DMS 273 treated with DMSO at 0.1 percent for 48 hours (cell line): ENCODE measurements at places on chromosomes 2 and 18.

- DNase-seq = no peak
Observed at GRCh38 chr2:104043864-104044263, 810.1 kb upstream of the POU3F3 start.

GRCh38 chr2:73868204-73868978 is 24.4 kb upstream of the ACTG2 start:
- no peak for DNase-seq

GRCh38 chr2:209549589-209549988 is 125.7 kb downstream of the MAP2 start:
- no peak for DNase-seq

DNA sequence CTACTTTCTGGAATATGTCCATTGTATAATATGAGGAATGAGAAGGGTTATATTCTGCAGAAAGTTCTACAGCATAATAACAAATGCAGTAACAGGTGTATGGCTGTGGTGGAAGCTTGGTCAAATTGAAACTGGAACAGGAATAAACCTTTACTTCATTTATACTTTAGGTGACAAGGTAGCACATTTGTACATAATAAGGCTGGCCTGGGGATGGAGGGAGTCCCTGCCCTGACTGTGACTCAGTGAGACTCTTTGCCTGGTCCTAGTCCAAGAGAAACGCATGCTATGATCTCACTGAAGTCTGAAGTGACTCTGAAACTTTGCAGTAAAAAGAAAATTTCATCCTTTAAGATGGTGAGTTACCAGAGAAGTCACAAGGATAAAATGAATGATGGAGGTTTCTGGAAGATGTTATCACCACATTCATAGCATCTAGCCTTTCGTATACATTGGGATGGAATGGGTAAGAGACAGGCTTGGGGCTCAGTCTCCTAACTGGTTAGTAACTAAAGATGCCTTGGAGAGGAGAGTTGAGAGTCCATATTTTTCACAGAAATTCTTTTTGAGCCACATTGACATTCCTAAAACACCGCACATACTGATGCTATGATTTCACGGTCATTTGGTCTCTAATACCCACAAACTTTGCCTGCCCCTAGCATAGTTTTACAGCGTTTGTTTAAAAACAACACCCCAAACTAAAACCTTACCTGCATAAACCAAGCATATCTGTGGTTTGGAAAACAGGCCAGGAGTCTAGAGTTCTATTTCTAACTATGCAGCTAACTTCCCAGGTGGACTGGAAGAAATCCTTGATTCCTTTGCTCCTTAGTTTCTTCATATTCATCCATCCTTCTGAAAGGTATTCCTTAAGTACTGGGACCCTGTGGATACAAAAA is 42.4 kb upstream of the NABP1 start:
- DNase-seq = no peak

- DNase-seq = no peak
Observed at GRCh38 chr2:60644951-60645350, 91.5 kb upstream of the BCL11A start.

DNA sequence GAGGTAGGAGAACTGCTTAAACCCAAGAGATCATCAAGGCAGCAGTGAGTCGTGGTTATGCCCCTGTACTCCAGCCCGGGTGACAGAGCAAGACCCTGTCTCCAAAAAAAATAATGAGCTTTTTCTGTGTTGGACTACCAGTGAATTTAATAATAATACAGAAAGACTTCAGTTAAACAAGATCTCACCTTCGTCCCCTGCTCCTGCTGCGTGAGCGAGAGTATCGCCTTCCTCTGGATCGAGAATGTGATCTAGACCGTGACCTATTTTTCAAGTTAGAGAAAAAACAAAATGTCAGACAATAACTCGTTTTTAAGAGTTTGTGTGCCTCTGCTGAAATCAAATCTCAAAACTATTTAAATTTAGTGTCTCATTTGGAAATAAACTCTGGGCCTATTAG is 2.8 kb downstream of the SRSF7 start:
- no peak for DNase-seq

- no peak for DNase-seq
Observed at GRCh38 chr2:242034138-242034537, 164.6 kb downstream of the RTP5 start.

- no peak for DNase-seq
Observed at GRCh38 chr2:82599021-82599420, 1860.1 kb downstream of the SUCLG1 start.

DNA sequence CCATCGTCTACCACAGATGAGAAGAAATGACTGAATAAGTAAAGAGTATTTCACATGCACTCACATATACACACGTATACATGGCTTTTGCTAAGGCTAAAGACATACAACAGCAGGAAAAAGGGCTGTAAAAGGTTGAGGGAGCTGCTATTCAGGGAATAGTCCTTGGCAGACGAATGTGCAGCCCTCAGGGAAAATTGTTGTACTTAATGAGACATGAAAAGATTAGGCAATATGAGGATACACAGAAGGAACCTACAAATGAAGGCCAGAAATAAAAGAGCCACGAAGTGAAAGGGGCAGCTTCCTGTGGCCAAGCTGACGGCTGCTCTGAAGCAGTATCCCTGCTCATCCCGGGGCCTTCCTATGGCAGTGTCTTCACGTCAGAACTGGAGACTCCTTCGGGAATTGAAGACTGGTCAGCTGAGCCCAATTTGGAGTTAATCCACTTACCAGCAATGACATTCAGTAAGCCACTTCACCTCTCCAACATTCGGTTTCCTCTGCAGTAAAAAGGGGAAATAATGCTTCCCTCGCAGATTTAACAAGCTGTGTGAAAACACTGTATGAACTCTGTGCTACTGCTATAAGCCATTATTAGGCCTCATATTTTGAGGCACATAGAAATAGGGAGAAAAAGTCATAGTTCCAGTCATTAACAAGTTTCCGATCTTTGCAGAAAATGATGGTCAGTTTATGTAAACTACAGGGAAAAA is 221.8 kb downstream of the STK39 start:
- DNase-seq = no peak

GRCh38 chr2:146820672-146821071 is 1024.2 kb upstream of the ACVR2A start:
- DNase-seq = no peak

DNA sequence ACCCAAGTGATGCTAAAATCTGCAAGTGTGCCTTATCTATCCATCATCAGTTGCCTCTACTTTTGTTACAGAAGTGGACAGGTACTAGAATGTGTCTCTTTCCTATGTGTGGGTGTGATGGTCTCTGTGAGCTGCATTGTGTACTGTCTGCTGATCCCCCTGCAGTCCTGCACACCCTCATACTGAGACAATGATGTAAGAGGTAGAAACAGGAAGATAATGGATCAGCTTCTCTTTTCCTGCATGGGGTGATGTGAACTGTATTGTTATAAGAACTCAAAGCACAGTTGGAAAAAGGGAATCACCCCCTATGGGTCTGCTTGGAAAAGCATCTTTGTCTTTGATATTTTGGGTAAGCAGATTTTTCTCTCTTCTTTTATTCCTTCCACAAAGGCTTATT is 537.6 kb upstream of the CDH2 start:
- DNase-seq = no peak

- no peak for DNase-seq
Observed at GRCh38 chr18:26406854-26407517, 141.4 kb downstream of the KCTD1 start.

GRCh38 chr2:18265614-18266586 is 294.6 kb downstream of the RDH14 start:
- no peak for DNase-seq

GRCh38 chr18:27411911-27412310 is 226.8 kb upstream of the CHST9 start:
- DNase-seq = no peak

DNA sequence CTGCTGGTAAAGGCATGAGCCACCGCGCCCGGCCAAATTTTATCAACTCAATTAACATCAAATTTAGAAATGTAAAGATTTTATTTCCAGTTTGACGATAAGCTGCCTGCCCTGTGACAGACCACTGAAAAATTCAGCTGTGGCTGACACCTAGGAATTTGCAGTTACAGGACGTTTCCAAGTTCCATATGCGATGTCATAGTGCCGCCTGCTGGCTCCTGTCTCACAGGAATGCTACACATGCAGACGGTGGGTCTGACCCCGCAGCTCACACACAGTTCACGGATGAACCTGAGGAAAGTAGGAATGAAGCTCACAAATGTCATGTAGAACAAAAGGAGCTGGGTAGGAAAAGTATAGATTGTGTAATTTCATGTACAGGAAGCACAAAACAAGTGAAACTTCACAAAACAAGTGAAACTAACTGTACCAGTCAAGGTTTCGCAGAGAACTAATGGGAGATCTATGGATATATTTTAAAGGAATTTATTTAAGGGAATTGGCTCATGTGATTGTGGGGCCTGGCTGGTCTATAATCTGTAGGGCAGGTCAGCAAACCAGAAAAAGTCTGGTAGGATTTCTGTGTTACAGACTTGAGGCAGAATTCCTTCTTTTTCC is 13.2 kb upstream of the SEH1L start:
- DNase-seq = peak; percentile 52

GRCh38 chr18:49456794-49457193 is 3.7 kb downstream of the DYM start:
- DNase-seq = no peak

DNA sequence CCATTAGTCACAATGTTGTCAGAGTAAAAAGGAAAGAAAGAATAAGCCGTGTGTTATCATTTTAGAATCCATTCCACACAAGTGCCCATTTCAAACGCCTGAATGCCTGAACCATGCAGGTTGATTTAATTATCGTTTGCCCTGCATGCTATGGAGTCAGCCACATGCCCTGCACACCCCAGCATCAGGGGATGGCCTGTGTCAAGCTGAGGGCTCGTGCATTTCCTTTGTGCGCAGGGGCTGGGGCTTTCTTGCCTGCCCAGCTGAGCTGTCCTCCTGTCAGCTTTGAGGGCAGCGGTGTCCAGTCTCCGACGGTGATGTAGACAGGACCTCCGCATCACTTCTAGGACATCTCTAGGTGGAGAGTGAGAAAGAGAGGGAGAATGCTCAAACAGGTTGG is 200.4 kb downstream of the TSN start:
- DNase-seq = no peak

GRCh38 chr2:14633461-14634181 is 1.1 kb downstream of the LRATD1 start:
- no peak for DNase-seq

GRCh38 chr2:208939852-208940251 is 484.0 kb upstream of the MAP2 start:
- DNase-seq = no peak

GRCh38 chr2:28294451-28294850 is 98.2 kb upstream of the FOSL2 start:
- DNase-seq = no peak

DNA sequence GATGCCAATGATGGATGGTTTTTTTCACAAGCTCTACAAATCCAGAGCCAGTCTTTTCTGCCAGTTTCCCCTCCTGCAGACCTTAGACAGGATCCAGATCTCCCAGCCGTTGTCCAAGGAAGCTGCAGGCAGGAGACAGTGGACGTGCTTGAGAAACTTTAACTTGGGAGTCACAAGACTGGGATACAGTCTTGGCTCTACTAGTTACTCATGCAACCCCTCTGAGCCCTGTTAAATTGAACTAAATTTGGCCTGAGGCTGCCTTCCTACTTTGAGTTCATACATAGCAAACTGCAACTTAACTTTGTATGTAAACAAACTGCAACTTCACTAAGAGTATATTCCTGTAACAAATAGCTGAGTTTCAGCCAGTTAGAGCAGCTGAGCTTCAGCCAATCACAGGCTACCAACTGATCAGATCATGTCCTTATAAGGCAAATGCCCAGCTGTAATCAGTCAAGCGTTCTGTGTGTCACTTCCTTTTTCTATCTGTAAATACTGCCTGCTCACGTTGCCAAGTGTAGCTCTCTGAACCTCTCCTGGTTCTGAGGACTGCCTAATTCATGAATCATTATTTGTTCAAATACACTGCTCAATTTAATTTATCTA is 140.9 kb downstream of the CAPN13 start:
- no peak for DNase-seq

- DNase-seq = no peak
Observed at GRCh38 chr2:203453858-203454451, 81.1 kb downstream of the RAPH1 start.

- no peak for DNase-seq
Observed at GRCh38 chr18:14919666-14920065, 171.7 kb downstream of the ANKRD30B start.

GRCh38 chr2:66775730-66776422 is 341.0 kb downstream of the MEIS1 start:
- DNase-seq = no peak

DNA sequence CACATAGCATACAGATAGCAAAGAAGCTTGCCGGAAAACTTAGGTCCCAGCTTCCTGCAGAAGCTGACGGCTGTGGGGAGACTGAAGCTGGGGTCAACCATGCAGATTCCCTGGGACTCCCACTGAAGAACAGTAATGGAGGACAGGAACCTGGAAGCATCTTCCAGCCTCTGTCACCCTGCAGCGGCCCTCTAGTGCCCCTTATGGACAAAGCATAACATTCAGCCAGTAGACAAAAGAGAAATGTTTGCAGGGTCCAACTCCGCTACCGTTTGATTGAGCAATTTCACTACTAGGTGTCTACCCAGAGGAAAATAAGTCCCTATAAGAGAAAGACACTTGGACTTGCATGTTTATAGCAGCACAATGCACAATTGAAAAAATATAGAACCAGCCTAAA is 460.6 kb downstream of the CNTNAP5 start:
- DNase-seq = no peak

DNA sequence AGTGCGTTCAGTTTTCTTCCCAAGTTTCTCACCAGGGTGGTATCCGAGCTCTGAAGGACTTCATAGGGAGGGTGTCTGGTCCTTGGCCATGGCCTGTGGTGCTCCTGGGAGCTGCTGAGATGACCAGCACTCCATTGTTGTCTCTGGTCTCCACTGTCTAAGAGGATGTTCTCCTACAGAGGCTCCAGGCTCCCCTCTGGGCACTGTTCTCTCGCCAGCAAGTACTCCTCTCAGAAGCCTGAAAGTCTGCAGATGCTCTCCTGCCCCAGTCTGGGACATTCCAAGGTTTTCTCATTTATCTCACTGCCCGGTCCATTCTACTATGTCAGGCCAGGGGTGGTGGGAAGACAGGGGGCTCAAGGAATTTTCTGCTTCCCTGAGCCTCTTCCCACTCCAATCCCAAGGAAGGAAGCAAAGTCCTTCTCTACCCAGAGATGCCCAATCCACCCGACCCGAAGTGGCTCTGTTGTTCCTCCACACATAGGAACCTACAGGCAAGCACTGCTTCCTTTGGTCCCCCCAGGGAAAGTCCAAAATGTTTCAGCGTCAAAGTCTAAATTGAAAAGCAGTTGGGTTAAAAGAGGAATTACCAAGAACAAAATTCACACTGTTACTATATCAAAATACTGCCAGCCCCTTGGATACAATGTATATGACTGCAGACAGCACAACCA is 110.5 kb downstream of the GYPC start:
- no peak for DNase-seq
